Prostate gland (tissue), 2 donors: ENCODE measurements at places on chromosomes 12 and 14. TPM values are rescaled to one million over a fixed set of nuclear protein-coding genes. Genes with fewer than 3 reads are reported as not detected.

- no peak for DNase-seq
Observed at GRCh38 chr12:71556875-71557274, 106.8 kb downstream of the ZFC3H1 start.

- no peak for DNase-seq
Observed at GRCh38 chr14:36818246-36818645, 156.6 kb downstream of the PAX9 start.

GRCh38 chr14:105315211-105315721 lies 718 bp downstream of the PACS2 start:
- peak; percentile 29 for DNase-seq

MYF5 gene
- total RNA-seq = 4.1 TPM

- DNase-seq = no peak
Observed at GRCh38 chr14:86296173-86296572, 766.2 kb downstream of the FLRT2 start.
